ENCODE measurements at places on chromosomes 4 and X.

- no peak for DNase-seq
Observed at GRCh38 chr4:81684352-81684751, 212.6 kb upstream of the RASGEF1B start.

DNA sequence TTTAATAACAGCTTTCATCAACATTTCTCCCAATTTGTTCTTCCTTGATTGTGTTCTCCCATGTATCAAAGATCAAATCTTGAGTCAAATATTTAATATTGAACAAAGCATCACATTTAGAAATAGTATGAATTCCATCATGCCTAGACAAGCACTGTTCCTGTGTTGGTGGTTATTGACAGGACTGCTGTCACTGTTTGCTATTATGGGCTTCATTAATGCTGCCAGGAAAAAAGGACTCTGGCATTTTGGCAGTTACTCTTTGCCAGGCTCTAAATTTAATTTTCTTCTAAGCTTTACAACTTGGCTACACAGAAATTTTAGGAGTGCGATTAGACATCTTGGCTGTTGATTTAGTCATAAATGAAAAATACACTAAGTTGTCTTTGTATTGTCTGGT is 295.9 kb upstream of the NRK start:
- no peak for DNase-seq

- no peak for DNase-seq
Observed at GRCh38 chr4:36133658-36134057, 110.7 kb downstream of the ARAP2 start.

DNA sequence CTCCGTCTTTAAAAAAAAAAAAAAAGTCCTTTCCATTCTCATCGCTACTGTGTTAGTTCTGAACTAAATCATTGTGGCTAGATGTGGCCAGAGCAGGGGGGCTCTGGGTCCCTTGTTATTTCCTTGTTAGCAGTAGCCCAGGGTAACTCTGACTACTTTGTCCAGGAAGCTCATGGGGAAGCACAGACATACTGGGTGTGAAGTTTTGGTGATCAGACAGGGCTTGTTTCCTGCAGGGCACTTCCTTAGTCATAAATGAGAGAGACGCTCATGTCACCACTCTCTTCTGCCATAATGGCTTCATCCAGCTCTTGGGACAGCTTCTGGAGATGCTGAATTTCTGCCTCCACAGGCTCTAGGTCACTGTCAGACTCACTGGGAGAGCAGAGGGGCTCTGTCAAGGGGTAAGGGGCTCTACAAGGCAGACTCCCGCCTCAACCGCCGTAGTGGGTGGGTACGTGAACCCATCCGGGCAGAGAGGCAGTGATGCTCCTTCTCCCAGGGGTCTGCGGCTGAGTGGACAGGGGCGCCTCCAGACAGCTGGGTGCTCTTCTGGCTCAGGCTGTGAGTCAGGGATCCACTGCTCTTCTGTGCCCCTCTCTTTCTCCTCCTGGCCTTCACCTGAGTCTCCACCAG is 12.9 kb downstream of the STIM2 start:
- DNase-seq: no peak

DNA sequence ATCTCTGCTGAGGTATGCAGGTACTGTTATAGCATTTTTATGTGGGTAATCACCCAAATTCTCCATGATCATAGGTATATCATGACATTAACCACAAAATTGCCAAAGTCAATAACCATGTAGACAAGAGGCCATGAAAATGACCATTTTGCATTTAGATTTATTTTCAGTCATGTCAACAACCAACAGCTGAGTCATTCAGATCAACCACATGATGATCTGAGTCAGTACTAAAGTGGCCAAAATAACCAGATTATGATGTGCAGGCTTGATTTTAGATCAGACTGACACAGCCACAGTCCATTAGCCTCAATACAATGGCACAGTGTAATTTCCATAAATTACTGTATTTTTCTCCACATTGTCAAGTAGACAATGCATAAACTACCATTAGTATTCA is 240.5 kb downstream of the GRIA3 start:
- no peak for DNase-seq

GRCh38 chr4:6475492-6476020 is 3.1 kb upstream of the PPP2R2C start:
- DNase-seq: no peak

DNA sequence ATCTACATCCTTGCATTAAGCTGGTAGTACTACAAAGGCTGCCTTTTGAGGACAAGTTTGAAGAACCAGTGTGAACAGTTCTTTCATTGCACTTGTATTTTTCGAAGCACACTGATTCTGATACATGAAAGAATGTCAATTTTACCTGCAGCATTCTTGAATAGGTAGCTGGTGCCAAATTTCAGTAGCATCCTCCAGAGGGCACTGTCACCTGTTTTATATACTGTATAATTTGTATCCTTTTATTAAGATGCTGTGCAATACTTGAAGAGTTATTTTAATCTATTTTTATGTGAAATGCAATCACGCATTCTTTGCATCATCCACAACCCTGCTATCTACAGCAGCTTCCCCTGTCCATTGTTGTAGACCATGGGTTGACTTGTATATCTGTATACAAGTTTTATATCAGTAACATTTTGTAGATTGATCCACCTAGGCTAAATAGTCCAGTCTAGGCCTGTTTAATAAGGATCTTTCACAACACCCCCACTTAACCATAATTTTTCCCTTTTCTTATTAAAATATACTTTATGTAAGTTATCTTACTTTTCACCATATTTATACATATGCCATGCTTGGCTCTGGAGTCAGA is 325.7 kb downstream of the PCDH7 start:
- peak; percentile 74 for DNase-seq

- no peak for DNase-seq
Observed at GRCh38 chr4:14465507-14465906, 536.8 kb upstream of the CPEB2 start.

DNA sequence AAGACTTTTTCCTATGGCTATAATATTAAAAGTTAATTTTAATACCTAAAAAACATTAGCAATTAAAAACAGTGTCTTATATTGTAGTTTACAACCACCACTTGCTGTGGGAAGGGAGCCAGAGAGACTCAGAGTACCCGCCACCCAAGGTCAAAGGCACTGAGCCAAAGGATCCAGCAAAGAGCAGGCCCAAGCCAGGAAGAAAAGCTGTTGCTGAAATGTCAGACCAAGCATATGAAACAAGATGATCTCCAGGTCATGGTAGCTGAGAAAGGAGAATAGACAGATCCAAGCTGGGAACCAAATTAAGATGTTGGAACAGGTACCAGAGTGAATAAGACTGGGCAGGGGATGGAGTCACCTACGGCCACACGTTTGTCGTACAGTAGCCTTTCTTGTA is 18.8 kb upstream of the ATOH1 start:
- DNase-seq: no peak

- DNase-seq: no peak
Observed at GRCh38 chr4:177512646-177513045, 70.4 kb upstream of the AGA start.

GRCh38 chrX:11421805-11422524 is 128.8 kb downstream of the AMELX start:
- no peak for DNase-seq

DNA sequence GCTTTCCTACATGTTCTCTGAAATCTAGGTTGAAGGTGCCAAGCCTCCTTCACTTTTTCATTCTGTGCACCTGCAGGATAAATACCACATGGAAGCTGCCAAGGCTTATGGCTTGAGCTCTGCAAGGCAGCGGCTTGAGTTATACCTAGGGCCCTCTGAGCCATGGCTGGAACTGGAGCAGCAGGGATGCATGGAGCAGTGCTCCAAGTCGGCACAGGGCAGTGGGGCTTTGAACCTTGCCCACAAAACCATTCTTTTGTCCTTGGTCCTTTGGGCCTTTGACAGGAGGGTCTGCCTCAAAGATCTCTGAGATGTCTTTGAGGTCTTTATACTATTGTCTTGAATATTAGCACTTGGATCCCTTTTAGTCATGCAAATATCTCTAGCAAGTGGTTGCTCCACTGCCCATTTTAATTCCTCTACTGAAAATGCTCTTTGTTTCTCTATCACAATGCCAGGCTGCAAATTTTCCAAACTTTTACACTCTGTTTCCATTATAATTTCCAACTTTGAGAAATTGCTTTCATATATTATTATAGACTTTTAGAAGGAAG is 536.2 kb upstream of the KLHL4 start:
- DNase-seq: no peak

DNA sequence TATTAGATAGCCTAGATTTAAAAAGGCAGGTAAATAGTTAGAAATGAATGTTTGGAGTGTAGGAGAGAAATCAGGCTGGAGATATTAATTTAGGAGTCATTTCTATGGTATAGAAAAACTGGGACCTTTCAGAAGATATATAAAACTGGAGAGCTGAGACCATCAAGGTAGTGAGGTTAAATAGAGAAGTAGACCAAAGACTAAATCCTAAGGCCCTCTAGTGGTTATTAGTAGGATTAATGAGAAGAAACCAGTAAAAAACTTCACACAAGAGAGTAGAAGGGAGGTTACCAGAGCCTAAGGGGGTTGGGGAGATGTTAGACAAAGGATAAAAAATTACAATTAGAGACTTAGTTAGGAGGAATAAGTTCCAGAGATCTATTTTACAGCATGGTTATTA is 351.0 kb upstream of the SPANXN1 start:
- no peak for DNase-seq

- no peak for DNase-seq
Observed at GRCh38 chrX:57651169-57651919, 28.7 kb downstream of the NLRP2B start.

GRCh38 chrX:153928846-153929245 is 2.8 kb upstream of the ARHGAP4 start:
- no peak for DNase-seq

DNA sequence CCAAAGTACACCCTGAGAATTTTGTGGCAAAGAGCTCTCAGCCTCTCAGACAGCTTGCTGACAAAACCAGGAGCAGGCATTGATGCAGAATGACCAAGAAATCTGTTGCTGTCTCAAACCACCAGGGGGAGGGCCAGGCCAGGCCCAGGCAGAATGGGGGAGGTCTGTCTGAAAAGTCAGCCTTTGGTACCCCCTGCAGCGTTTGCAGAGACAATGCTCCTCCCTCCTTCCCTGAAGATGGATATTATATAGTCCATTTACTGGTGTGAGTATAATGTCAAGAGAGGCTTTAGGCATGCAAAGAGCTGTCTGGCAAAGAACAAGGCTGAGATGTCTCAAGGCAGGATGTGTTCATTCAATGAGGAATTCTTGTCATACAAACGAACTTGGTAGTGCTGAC is 52.9 kb upstream of the TRPC5OS start:
- no peak for DNase-seq

GRCh38 chr4:184400375-184400870 is 73.9 kb downstream of the IRF2 start:
- peak; percentile 90 for DNase-seq

DNA sequence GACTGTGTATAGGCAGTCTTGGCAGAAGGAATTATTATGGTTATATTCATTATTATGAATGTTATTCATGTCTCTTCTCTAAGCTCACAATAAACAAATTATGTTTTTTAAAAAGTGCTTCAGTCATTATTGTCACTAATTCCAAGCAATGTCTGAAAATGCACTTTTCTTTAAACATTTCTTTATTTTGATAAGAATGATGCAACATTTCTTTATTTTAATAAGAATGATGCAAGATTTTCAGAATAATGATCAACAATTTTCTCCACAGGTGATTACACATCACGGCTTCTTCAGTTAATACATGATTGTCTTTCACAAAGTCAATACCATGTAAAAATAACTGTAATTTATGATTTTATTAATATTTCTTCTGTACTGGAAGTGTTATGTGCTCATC is 22.7 kb downstream of the MAGEA4 start:
- no peak for DNase-seq

GRCh38 chr4:42074294-42074693 is 78.2 kb downstream of the BEND4 start:
- no peak for DNase-seq

GRCh38 chrX:146181858-146182257 is 364.2 kb downstream of the SLITRK2 start:
- no peak for DNase-seq

DNA sequence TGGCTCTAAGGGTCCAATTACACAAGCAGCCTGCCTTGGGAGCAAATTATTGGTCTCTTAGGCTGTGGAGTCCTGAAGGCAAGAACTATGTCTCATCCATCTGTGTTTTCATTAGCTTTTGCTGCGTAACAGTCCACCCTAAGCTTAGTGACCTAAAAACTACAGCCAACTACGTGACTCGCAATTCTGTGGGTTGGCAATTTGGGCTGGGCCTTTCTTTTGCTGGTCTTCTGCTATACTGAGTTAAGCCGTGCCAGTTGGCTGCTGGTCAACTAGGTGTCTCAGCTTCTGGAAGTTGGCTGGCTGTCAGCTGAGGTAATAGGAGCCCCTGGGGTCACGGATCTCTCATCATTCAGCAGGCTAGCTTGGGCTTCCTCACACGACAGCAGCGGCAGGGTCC is 205.6 kb upstream of the S100G start:
- no peak for DNase-seq

GRCh38 chr4:171650543-171650942 is 162.7 kb upstream of the GALNTL6 start:
- DNase-seq: no peak

GRCh38 chr4:110678517-110679227 is 55.8 kb upstream of the PITX2 start:
- DNase-seq: no peak

GRCh38 chrX:153772316-153773217 is 8.3 kb upstream of the SRPK3 start:
- DNase-seq: no peak

GRCh38 chr4:173505924-173506518 is 24.0 kb downstream of the HAND2 start:
- peak; percentile 25 for DNase-seq

All from endothelial cell of umbilical vein (primary cell).